Camera-type eye (tissue), 1 donor: ENCODE measurements at places on chromosomes 2 and 18. TPM values are rescaled to one million over a fixed set of nuclear protein-coding genes. Genes with fewer than 3 reads are reported as not detected.

The MOCOS gene
- 1.2 TPM for total RNA-seq

The KCNF1 gene
- total RNA-seq: 6.8 TPM

The TLX2 gene
- total RNA-seq: 0.93 TPM

The WDFY1 gene
- 89.7 TPM for total RNA-seq

The LYG2 gene
- total RNA-seq: not detected

The UGGT1 gene
- total RNA-seq: 79.1 TPM

The NTSR2 gene
- total RNA-seq: 0.44 TPM

The TNFRSF11A gene
- 3.9 TPM for total RNA-seq

The ANKRD30B gene
- total RNA-seq: not detected

The GCG gene
- 0.99 TPM for total RNA-seq

The PTH2R gene
- 4.2 TPM for total RNA-seq

The CCL20 gene
- not detected for total RNA-seq

The SERPINB3 gene
- not detected for total RNA-seq

The VWC2L gene
- total RNA-seq: 11.5 TPM

The BCL11A gene
- total RNA-seq: 29.0 TPM

The CRYGC gene
- total RNA-seq: 1,741 TPM

The NPAS2 gene
- total RNA-seq: 9.5 TPM

The IL36A gene
- total RNA-seq: not detected

The REEP1 gene
- total RNA-seq: 34.9 TPM

The CERKL gene
- total RNA-seq: 39.1 TPM

The DPP10 gene
- 22.3 TPM for total RNA-seq

The BCL2 gene
- 34.4 TPM for total RNA-seq

The FBXO15 gene
- 4.5 TPM for total RNA-seq

The HOXD10 gene
- 0.16 TPM for total RNA-seq

The ATRAID gene
- 102 TPM for total RNA-seq

The FBXO48 gene
- 1.7 TPM for total RNA-seq

The TPGS2 gene
- 80.2 TPM for total RNA-seq

The SGPP2 gene
- 2.0 TPM for total RNA-seq

The DHRS9 gene
- total RNA-seq: 2.3 TPM

The EDAR gene
- total RNA-seq: 0.66 TPM

The CROCC2 gene
- total RNA-seq: 0.16 TPM

The EFEMP1 gene
- total RNA-seq: 228 TPM

The CDH19 gene
- 9.6 TPM for total RNA-seq

The SKOR2 gene
- 1.2 TPM for total RNA-seq

The C1GALT1C1L gene
- 1.3 TPM for total RNA-seq

The ACMSD gene
- total RNA-seq: not detected

The KCNK3 gene
- 40.4 TPM for total RNA-seq

The UGT1A6 gene
- total RNA-seq: 0.55 TPM

The SMYD5 gene
- total RNA-seq: 21.8 TPM

The CNTNAP5 gene
- total RNA-seq: 16.3 TPM

The GALNT14 gene
- 2.2 TPM for total RNA-seq

The INPP1 gene
- total RNA-seq: 17.2 TPM

The PJVK gene
- 6.2 TPM for total RNA-seq

The MYOM1 gene
- 40.7 TPM for total RNA-seq

The CD302 gene
- 28.5 TPM for total RNA-seq

The PNKD gene
- total RNA-seq: 26.2 TPM

The SIX2 gene
- total RNA-seq: 12.4 TPM

The AMER3 gene
- 11.8 TPM for total RNA-seq

The ARHGAP15 gene
- 20.8 TPM for total RNA-seq

The FOSL2 gene
- 35.8 TPM for total RNA-seq

The ALPG gene
- total RNA-seq: not detected

The MPP4 gene
- total RNA-seq: 156 TPM
